ENCODE measurements at places on chromosomes 1 and 21. TPM values are rescaled to one million over a fixed set of nuclear protein-coding genes. Genes with fewer than 3 reads are reported as not detected.
A peak's percentile ranks its signal among the peaks of the same experiment; 100 is the strongest.

DNA sequence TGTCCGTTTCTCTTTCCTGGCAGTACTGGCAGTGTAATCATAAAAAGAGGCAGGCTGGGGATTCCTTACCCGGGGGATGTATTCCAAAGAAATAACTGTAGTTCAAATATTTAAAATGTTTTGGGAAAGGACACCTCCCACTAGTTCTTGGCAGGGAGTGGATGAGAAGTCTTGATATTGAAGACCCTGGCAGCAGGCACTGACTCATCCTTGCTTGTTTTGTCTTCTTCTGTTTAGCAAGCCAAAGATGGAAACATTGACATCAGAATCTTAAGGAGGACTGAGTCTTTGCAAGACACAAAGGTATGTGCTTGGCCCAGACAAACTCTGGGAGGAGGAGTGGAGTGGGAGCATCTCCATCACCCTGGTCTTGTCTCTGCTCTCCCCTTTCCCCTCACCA lies 639 bp downstream of the IL20 start:
- DNase-seq: no peak

- DNase-seq: no peak
Measured at GRCh38 chr1:109389638-109390341, 7.9 kb downstream of the SORT1 start.

DNA sequence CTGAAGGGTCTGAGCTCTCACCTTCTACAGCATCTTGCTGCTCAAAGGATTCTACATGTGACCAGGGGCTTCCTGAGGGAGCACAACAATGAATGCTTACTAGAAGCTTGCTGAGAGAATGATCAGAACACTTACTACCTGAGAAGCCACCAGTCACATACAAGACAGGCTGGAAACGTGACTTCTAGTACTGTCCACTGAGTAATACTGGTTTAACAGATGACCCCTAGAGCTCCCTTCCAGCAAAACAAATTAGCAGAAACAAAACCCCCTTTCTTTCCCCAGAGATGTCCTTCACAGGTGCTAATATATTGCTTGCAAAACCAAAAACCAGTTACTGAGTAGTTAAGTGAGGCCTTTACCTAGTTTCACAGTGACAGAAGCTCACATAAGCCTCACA lies 2.1 kb downstream of the TAF5L start:
- no peak for DNase-seq

- DNase-seq: no peak
Measured at GRCh38 chr1:49102752-49103151, 326.1 kb upstream of the BEND5 start.

DNA sequence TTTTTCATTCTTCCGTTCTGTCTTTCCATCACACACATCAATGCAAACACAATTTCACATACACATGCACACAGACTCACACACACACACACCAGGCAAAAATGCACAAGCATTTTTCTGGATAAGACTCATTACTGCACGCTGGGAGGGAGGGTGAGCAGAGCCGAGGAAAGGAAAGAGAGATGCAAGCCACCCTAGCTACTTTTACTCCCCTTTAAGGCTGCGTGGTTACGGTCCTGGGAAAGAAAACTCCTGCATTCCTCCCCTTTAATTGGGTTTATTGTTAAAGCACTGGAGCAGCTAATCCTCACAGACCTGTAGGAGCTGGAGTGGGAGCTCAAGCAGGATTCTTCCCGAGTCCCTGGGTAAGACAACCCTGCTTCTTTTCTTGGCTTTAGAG lies at the start of gene CAMK1G:
Gene CAMK1G (plus strand): TSS at position 307 of the 400 bp plus-strand sequence. CDS start 11,270 bp downstream, outside the sequence.
- peak; percentile 66 for DNase-seq

The FCRL4 gene
- not detected for total RNA-seq

- no peak for DNase-seq
Measured at GRCh38 chr1:51916587-51917405, 38.3 kb upstream of the NRDC start.

DNA sequence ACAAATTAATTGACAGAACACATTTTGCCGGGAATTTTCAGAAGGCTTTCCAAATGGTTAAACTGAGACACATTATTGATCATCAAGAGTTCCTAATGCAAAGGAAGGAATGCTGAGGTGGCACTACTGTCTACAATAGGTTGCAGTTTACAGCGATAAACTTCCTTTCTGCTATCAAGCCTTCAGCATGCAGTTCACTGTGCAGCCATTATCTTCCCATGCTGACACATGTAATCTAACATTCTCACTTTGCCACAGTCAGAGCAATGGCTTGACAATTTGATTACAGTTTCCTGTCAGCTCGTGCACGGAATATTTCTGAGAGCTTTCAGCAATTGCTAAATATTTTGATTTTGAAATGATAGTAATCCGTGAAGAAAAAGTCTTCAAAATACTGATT lies 166.9 kb upstream of the PRMT6 start:
- DNase-seq: no peak
